ENCODE measurements at places on chromosomes 2 and 18.

- no peak for DNase-seq
Observed at GRCh38 chr18:76658627-76659026, 163.6 kb upstream of the ZNF516 start.

GRCh38 chr2:197538412-197538811, 22.5 kb downstream of the MOB4 start:
- DNase-seq, result no peak

- no peak for DNase-seq
Observed at GRCh38 chr2:149155196-149155969, 116.9 kb downstream of the LYPD6B start.

GRCh38 chr2:182259629-182260150, 167.1 kb downstream of the PDE1A start:
- DNase-seq, result no peak

- no peak for DNase-seq
Observed at GRCh38 chr2:231655488-231655887, 52.8 kb upstream of the PTMA start.

DNA sequence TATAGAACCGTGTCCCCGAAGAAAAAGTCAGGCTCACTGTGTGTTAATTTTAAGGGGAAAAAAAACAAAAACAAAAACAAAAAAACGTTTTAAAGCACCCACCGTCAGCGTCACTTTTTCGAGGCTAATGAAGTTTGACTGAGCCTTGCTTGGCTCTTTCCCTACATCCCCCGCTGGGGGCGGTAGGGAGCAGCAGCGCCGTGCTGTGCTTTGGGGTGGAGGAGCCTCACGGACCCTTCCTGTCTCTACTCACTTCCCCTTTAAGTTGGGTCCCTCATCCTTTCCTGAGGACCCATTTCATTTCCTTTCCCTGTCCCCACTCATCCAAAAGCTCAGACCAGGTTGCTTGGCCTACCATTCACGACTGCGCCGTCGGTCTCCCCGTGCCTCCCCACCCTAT, 82.8 kb upstream of the RPL31 start:
- DNase-seq, result no peak

DNA sequence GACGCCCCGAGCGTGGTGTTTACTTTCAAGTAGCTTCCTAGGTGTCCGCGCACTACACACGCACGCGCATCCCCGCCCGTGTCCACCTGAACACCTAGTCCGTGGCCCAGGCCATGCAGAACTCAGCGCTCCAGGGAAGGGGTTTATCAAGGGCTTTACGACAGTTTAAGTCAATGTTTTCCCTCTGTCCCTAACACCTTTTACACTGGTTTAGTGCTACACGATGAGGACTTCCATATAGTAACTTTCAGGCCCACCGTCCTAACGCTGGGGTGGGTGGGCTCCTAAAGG, 1.4 kb upstream of the BCL2 start:
- no peak for DNase-seq

DNA sequence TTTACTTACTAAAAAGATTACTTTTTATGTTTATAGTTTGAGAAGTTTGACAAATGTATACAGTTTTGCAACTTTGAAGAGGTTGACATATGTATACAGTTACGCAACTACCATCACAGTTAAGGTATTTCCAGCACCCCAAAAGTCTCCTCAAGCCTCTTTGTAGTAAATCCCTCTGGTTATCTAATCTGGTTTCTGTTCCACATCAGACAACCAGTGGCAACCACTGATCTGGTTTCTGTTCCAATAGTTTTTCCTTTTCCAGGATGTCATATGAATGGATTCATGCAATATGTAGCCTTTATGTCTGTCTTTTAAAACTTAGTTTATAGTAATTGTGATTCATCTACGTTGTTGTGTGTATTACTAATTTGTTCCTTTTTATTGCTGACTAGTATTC, 23.5 kb downstream of the IFIH1 start:
- DNase-seq, result no peak

DNA sequence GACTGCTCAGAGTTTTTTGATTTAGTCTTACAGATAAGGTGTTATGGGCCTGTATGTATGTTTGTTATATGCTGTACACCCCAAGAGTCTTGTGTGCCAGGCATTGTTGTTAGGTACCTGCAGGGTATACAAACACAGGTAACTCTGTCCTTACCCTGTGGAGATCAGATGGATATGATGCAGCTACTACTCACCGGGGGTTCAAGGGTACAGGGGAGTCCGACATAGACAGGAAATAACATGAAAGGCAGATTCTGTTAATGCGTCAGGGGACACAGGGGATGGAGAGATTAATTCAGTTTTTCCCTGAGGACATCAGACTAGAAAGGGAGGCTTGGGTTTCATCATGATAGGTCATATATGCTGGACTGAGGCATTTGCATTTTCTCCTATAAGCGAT, 31.3 kb downstream of the TRAK2 start:
- no peak for DNase-seq

DNA sequence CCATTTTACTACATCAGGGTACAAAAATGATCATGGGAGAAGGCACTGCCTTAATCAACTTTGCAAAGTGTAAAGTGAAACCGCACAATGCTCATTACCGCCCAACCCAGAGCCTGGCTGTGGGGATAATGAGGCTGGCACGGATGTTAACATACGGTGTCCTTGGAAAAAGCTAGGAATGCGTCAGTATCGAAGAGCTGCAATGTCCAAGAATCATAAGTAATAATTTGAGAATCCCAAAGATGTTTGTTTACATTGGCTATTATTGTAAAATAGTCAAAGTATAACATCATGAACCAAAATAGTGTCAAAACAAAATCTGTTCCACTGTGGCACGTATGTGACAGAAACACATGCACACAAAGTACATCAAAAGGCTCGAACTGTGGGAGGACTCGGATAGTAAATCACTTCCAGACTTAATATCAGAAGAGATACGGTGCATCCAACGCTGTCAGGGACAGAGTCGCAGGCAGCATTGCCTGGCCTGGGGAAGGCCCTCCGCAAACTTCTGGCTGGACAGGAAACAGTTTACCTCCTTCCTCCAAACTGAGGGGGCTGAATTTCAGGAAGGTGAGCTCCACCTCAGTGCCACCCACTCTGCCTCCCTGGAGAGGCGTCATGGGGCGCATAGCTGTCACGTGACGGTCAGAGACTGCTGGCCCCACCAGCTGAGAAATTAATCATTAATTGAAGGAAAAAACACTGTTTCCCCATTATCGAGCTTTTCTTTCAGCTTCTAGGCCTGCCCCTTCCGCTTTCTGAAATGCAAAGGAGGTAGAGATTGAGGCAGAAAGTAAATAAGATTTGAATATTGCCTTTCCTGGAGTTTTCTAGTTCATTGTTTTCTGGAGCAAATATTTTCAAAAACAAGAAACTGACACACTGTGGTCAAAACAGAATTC, 1.8 kb upstream of the ID2 start:
- DNase-seq, result no peak

GRCh38 chr18:66640431-66640830, 36.5 kb upstream of the CDH19 start:
- no peak for DNase-seq

GRCh38 chr18:74832381-74832780, 234.7 kb downstream of the ZNF407 start:
- no peak for DNase-seq

DNA sequence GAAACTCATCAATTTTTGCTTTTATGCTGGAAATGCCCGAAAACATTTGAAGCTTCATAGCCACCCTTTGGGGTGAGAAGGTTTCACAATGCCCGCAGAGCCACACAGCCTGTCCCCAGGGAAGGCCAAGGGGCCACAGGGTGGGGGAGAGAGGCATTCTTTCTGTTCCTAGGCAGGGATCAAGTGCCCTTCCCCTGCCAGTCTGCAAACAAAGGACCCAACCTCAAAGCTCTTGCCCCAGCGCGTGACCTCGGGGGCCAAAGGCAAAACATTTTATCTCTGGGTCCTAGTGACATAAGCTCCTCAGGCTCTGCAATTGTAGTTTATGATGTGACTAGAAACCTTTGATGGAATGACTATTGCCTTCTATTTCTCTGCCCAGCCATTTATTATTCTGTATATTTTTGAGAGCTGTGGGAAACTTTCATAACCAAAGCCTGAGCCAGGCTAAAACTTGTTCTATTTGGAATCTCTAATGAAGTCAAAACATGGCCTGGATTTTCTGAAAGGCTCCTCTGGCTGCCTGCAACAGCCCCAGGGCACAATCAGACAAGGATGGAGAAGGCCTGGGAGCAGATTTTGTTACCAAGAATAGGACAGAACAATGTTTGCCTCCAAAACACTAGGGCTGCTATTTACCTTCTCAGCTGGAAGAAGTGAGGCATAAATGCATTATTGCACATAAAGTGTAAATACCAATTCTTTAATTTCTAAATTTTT, 137.2 kb upstream of the KCTD1 start:
- DNase-seq, result no peak

DNA sequence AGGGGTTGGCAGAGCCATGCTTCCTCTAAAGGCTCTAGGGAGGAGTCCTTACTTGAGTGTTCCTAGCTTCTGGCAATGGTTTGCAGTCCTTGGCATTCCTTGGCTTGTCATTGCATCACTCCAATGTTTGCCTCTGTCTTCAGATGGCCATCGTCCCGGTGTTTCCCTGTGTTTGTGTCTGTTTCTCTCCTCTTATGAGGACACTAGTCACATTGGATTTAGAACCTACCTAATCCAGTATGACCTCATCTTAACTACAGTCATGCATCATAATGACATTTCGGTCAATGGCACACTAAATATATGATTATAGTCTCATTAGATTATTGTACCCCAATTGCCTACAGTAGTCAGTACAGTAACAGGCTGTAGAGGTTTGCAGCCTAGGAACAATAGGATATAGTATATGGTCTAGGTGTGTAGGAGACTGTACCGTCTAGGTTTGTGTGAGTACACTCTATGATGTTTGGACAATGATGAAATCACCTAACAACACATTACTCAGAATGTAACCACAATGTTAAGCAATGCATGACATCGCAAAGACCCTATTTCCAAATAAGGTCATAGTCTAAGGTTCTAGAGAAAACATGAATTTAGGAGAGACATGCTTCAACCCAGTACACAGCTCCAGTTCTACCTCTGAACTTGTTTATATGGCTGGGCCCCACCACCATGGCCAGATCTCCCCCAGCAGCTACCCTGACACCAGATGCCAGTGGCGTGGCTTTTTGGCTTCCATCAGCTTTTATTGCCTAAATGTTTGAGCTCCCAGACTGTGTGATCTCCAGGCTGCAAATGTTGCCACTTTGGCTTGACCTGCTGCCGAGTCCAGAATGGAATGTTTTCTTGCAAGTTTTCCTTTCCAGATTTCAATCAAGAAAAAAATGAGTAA, 22.1 kb downstream of the SRD5A2 start:
- DNase-seq, result no peak

Data from effector CD4-positive, alpha-beta T cell (primary cell).